ENCODE measurements at places on chromosomes 1 and 21. TPM values are rescaled to one million over a fixed set of nuclear protein-coding genes. Genes with fewer than 3 reads are reported as not detected.

- DNase-seq, result peak; percentile 88
Measured at GRCh38 chr1:183472488-183473216, at the start of gene SMG7. SMG7 (plus strand) TSS chr1:183472499; CDS start chr1:183472621, 122 bp downstream.

DNA sequence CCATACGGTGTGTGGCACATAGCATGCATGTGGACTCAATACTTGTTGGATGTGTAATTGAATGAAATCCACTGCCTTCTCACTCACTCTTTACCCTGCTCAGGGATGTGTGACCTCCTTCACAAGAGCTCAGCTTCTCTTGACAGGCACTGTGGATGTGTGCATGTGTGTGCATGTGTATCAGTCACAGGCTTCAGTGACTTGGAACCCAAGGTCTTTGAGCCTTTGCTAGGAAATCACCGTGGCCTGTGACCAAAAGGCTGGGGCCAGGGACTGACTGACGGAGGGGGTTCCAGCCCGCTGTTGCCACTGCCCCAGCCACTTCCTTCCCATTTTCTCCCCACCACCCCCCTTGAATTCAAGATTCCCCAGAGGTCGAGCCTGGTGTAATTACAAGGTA lies 144.4 kb upstream of the POU3F1 start:
- no peak for DNase-seq

- DNase-seq, result no peak
Measured at GRCh38 chr1:102191723-102192122, 195.0 kb upstream of the OLFM3 start.

- no peak for DNase-seq
Measured at GRCh38 chr1:5455056-5455455, 537.2 kb downstream of the NPHP4 start.

GRCh38 chr1:200909071-200909470 lies 14.4 kb downstream of the INAVA start:
- no peak for DNase-seq

The ACTL8 gene
- total RNA-seq, result not detected

DNA sequence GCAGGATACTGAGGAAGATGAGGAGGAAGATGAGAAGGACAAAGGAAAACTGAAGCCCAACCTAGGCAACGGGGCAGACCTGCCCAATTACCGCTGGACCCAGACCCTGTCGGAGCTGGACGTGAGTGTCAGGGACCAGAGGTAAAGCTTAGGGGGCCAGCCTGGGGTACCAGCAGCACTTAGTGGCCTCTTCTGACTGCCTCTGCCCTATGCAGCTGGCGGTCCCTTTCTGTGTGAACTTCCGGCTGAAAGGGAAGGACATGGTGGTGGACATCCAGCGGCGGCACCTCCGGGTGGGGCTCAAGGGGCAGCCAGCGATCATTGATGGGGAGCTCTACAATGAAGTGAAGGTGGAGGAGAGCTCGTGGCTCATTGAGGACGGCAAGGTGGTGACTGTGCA lies 17.6 kb downstream of the KDF1 start:
- DNase-seq, result no peak

DNA sequence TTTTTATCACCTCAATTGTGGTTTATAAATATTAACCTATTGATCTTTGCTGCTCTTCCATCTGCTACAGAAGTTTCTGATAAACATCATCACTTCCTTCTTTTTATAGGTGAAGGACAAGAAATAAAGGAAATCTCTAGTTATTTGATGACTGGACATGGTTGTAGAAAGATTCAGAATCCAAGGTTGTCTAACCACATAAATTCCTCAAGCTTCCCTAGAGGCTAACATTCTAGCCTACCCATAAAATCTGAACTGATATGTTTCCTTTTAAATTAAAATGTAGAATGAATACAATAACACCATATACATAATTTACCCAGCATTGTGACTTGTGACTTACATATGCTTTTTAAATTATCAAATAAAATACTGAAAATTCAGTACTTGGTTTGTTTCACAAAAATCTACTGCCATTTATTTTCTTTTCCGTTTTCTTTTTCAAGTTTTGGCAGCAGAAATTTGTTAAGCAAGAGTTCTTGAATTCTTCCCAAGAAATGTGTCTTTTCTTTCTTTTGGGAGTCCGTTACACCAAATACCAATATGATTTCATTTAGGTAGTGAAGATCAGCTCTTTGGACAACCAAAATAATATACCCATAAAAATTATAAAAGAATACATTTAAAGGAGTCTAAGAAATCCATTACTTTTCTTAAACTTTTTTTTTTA lies 513.2 kb upstream of the ADGRL2 start:
- no peak for DNase-seq

The PRAMEF11 gene
- not detected for total RNA-seq

DNA sequence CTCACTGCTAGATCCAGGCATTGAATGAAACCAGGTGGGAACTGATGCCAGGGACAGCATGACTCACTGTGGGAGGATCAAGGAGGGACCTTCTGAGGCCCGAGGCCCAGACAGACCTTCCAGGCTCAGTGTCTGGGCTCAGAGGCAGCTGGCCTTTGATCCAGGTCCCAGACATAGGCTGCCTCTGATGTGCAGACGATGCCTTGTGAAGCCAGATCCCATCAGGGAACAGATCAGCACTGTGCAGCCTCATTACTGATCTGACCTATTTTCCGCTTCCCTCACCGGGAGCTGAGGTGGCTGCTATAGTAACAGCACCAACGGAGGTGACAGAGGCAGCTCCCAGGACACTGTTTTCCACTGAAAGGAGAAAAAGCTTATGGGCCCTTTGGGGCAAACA lies 399.5 kb downstream of the MATN1 start:
- DNase-seq, result no peak

- no peak for DNase-seq
Measured at GRCh38 chr1:147762233-147763024, 2.0 kb upstream of the GJA5 start.

DNA sequence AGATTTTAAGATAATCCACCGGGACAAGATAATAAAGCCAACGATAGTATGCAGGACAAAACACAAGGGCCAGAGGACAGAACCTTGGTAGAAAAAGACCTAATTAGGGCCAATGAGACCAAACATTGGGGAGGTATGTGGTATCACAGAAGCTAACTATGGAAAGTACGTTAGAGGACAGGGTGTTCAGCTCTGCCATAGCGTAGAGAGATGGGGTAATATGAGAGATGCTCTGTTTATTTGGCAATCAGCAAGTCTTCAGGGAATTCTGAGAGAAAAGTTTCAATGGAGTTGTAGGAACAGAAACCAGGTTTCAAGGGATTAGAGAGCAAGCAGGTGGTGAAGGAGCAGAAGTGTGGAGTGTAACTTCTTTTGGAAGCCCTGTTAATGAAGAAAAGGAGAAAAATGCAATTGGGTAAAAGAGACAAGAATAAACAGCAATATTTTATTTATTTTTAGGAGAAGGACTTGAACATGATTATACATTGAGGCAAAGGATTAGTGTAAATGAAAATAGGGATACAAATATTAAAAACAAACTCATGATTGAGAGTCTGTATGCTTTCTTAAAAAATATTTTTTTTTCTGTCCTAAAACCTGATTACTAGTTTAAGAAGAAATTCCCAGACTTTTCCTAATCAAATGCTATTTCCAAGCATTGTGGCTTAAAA lies 24.0 kb downstream of the EEIG2 start:
- DNase-seq, result no peak

The OR2L8 gene
- not detected for total RNA-seq
